CD4-positive, alpha-beta T cell treated with Interferon gamma for 1 hour (primary cell): ENCODE measurements at places on chromosomes 7 and 10.

- DNase-seq = no peak
Observed at GRCh38 chr7:101634196-101634717, 5.2 kb upstream of the MYL10 start.

- DNase-seq = no peak
Observed at GRCh38 chr7:138663725-138664710, 37.1 kb downstream of the SVOPL start.

- DNase-seq = no peak
Observed at GRCh38 chr7:12174931-12175330, 36.2 kb upstream of the TMEM106B start.

- no peak for DNase-seq
Observed at GRCh38 chr7:22174574-22174953, 182.4 kb downstream of the RAPGEF5 start.
